ENCODE measurements at places on chromosomes 12 and 14.

DNA sequence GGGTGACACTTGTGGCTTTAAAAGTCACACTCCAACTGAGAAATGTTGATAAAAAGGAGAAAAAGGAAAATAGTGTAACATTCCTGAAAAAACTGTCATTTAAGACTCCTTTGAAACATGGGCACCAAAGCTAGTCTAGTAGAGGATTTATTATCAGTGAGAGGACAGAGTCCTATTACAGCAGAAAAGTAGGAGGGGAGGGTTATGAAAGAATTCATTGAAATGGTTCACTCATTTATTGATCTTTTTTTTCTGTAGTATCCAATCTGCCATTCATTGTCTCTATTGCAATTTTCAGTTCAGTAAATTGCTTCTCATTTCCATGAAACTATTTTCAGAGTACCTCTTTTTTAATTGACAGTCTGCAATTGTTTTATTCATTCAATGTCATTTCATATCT lies 25.4 kb downstream of the PPM1A start:
- DNase-seq, result no peak

DNA sequence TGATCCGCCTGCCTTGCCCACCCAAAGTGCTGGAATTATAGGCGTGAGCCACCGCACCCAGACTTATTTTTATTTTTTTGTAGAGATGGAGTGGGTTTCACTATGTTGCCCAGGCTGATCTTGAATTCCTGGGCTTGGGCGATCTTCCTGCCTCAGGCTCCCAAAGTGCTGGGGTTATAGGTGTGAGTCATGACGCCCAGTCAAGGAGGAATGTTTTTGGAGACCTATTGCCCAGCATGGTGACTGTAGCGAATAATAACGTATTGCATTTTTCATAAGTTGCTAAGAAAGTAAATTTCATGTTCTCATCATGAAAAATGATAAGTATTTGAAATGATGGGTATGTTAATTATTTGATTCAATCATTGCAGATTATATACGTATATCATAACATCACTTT lies 46.5 kb downstream of the TEAD4 start:
- DNase-seq, result no peak

DNA sequence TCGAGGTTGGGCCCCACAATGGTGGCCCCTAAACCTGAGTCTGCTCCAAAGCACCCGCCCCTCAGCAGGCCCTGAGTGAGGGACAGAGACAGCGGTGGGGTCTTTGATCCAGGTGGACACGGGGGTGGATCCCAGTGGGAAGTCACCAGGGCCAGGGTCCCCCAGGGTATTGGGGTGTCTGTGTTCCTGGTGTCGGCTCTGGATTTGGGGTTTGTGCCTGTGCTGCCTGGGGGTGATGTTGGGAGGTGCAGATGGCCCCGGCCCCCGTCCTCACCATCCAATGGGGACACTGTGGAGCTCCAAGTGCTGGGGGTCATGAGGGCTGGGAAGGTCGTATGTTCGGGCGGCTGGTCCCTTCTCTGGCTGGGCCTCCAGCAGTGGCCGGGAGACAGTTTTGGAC lies 354.2 kb downstream of the TMEM121 start:
- DNase-seq, result no peak

DNA sequence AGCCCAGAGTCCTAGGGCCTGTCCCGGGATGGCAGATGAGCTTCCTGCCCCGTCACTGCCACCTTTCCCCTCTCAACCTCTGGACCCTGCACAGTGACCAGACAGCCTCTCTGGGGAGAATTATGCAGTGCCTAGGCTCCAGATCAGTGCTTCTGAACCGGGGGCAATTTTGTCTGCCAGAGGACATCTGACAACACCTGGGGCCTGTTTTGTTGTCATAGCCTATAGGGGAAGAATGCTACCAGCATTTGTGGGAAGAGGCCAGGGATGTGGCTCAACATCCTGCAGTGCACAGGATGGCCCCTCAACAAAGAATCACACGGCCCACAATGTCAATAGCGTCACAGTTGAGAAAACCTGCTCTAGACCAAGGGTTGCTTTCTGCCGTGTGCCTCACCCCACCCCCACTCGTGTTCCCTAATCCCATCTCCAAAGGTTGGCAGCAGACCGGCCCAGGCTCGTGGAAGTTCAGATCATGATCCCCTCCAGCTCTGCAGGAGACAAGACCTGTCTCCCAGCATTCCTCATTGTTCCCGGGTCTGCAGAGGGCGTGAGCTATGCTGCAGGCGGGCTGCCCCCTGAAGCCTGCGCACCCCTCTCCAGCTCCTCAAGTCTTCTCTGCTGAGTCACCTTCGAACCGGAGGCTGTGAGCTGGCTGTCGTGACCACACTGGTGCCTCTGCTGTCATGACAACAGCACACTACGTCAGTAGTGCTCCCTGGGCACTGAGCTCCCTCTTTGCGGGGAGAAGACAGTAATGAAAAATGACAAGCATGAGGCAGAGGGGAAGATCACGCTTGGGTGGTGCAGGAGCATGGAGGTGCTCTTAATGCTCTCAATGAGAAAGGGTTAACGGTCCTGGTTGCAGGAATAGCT lies 2.0 kb upstream of the GAPDH start:
- peak; percentile 59 for DNase-seq

DNA sequence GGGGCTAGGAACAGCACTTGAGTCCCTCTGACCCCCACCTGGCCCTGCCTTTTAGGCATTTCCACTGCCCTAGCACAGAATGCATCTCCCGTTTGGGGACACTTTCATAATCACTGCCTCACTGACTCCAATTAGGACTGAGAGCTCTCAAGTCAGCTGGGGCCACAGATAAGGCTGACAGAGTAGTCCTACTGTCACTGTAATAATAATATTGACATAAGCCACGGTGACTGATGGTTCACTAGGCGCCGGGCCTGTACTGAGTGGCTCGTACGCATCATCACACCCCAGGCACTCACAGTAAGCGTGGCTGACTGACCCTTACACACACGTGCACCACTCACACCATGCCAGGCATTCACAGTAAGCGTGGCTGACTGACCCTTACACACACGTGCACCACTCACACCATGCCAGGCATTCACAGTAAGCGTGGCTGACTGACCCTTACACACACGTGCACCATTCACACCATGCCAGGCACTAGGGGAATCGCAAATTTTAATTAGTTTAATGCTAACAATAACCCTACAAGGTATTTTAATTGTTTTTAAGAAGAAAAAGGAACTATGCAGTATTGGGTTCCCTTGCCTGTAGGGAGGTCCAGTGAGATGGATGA lies 87.7 kb downstream of the CHGA start:
- no peak for DNase-seq

DNA sequence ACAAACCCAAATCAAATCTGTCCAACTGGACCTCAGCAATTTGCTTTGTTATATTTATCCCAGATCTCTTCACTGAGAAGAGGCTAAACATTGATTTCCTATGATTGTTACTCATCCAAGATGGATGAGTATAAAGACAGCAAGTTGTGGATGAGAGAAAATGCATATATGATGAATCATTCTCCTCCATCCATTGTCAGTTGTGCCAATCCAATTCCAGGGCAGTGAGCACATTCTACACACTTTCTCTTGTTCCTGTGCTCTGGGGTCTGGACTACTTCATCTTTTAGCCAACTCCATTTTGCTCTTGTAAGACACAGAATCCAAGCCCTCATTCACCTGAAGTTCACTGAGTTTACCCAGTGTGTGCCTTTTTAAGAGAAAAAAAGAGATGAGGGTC lies 105.7 kb downstream of the GCH1 start:
- no peak for DNase-seq

- no peak for DNase-seq
Measured at GRCh38 chr14:67814821-67815220, 1.6 kb downstream of the ZFYVE26 start.

DNA sequence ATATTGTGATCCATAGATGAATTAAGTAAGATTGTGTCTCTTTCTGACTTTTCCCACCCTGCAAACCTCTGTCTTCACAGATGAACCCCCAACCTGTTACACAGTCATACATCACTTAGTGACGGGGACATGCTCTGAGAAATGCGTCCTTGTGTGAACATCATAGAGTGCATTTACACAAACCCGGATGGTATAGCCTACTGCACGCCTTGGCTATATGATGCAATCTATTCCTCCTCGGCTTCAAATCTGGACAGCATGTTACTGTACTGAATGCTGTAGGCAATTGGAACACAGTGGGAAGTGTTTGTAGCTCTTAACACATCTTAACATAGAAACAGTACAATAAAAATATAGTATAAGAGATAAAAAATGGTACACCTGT lies 7.4 kb upstream of the TESPA1 start:
- no peak for DNase-seq

- DNase-seq, result no peak
Measured at GRCh38 chr12:123597100-123597499, 4.8 kb upstream of the DDX55 start.

DNA sequence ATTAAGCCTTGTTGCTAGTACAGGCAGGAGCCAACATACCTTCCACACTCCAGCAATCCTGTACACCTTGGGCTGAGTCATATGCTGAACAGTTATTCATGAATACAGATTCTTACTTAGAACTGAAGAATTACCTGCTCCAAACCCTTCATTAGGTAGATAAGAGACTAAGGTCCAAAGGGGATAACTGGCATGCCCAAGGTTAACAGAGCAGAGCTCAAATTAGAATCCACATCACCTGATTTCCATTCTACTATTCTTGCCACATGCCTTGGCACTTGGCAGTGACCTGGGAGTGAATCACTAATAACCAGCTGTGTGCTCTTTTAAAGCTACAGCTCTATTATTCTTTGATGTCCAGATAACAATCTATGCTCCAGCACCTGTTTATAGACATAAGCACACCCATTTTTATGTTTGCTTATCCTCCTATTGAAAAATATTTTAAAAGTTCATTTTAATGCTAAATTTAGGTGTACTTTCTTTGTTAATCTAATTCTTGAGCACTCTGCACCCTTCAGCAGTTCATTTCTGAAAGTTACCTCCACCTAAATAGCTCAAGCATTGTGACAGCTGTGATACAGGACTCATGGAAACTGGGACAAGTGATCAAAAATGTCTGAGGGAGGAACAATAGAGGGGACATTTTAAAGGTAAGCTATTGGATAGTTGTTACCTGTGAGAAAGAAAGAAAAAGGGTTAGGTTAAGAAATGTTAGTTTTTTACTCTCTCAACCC lies 19.4 kb downstream of the LPCAT3 start:
- no peak for DNase-seq

- DNase-seq, result no peak
Measured at GRCh38 chr12:2214411-2214810, 161.6 kb downstream of the CACNA1C start.

DNA sequence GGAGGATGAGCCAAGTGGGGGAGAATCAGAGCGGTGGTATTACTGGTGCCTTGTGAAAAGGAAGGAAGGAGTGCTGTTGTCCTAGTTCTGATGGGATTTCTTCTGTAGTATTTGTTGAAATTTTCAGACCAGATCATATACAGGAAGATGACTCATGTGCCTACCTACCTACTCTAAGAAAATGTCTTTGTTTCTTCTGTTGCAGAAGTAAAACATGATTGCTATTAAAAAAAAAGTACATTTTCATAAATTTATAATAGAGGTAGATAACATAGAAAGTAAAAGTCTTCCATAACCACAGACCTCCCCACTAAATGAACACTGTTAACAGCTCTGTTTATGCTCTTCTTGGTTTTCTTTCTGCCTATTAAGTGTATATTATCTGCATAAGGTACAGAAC lies 26.9 kb downstream of the SAMD4A start:
- DNase-seq, result no peak

- no peak for DNase-seq
Measured at GRCh38 chr14:43621282-43621681, 885.8 kb downstream of the FSCB start.

DNA sequence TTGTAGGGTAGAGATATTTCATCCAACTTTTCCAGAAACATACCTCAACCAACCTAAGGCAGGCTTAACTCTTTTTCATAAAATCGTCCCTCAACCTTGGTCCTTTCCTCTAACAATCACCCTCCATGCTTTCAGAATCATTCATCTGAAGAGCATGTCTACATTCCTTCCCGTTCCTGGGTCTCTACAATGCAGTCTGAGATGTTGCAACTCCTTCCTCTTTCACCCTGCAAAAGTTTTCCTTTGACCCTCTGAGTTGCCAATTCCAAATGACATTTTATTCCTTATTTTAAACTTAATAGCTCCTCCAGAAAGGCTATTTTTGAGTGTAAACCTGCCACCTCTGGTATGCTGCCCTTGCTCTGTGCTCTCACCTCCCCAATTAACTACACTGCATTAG lies 16.7 kb downstream of the SLC7A7 start:
- no peak for DNase-seq

DNA sequence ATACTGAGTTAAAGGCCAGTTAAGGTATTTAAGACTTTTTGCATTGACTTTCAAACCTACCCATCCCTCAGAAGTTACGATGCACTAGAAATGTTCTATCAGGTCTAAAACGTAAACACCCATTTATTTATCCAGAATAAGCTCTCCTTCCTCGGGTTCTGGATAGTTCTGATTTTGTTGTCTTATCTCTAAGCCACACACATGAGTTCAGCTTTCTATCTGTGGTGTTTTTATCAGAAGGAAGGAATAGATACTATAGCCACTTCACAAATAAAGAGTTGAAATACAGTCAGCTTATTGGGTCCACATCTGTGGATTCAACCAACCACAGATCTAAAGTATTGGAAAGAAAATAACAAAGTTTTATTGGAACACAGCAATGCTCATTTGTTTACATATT lies 5.4 kb downstream of the SFSWAP start:
- no peak for DNase-seq

DNA sequence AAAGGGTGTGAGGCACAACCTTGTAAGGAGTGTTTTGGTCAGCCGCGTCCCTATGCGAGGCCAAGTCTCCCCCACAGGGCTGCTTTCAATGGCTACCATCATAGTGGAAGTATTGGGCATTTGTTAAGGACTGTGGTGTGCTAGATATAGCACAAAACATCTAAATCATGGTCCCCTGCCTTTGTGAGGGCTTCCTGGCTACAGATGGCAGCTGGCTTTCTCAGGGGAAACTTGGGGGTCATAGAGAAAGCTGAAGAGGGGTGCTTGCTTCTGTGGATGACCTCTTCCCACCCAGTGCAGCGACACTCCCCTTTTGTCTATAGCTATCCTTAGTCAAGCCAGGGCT lies 315.8 kb downstream of the ZFP36L1 start:
- DNase-seq, result no peak

- DNase-seq, result no peak
Measured at GRCh38 chr12:74412606-74413230, 124.9 kb upstream of the ATXN7L3B start.

- no peak for DNase-seq
Measured at GRCh38 chr12:14367040-14367661, 1.7 kb downstream of the ATF7IP start.
